ENCODE measurements at places on chromosomes 3 and 15. TPM values are rescaled to one million over a fixed set of nuclear protein-coding genes. Genes with fewer than 3 reads are reported as not detected.

ETFA gene
- 129 TPM for total RNA-seq

PLA2G4D gene
- not detected for total RNA-seq

IGSF11 gene
- total RNA-seq: 0.26 TPM

SLC2A2 gene
- total RNA-seq: not detected

EXD1 gene
- 0.17 TPM for total RNA-seq

MYEF2 gene
- 6.2 TPM for total RNA-seq

P2RY1 gene
- total RNA-seq: 7.6 TPM
